ENCODE measurements at places on chromosomes 2 and 18.

DNA sequence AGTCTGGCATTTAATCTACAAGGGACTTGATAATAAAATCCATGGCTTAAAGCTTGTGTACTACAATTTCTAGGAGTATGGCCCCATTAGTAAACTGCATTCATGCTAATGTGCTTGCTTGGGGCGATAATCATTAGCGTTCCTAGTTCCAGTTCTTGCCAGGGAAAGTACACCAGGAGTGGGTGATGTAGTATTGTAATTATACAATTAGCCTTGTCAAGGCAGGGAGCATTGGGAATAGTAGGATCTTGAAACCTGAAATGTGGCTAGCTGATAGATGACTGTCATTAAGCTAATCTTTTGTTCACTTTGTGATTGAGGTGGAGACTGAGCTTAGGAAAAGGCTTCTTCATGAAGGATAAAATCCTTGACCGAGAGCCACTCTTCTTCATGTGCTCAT, 989.2 kb downstream of the CPS1 start:
- DNase-seq = no peak

- DNase-seq = no peak
Measured at GRCh38 chr18:72878143-72878542, 10.4 kb upstream of the NETO1 start.

- no peak for DNase-seq
Measured at GRCh38 chr18:61853855-61854254, 39.0 kb downstream of the RNF152 start.

DNA sequence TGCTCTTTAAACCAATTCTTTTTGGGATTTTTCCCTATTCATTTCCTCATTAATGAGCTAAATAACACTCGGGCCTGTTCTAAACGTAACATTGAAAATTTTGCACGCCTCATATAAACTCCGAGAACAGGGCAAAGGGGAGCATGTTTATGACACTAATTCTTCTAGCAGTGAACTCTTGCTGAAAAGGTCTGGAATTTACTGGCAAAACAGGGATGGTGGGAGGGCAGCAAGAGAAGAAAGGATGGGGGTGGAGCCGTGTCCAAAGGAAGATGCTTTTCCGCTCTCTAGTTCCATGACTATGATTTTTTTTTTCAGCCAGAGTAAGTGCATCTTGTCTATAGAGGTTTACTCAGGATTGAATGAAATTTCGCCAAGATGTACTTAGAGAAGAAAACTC, 50.0 kb upstream of the IL1R1 start:
- no peak for DNase-seq

DNA sequence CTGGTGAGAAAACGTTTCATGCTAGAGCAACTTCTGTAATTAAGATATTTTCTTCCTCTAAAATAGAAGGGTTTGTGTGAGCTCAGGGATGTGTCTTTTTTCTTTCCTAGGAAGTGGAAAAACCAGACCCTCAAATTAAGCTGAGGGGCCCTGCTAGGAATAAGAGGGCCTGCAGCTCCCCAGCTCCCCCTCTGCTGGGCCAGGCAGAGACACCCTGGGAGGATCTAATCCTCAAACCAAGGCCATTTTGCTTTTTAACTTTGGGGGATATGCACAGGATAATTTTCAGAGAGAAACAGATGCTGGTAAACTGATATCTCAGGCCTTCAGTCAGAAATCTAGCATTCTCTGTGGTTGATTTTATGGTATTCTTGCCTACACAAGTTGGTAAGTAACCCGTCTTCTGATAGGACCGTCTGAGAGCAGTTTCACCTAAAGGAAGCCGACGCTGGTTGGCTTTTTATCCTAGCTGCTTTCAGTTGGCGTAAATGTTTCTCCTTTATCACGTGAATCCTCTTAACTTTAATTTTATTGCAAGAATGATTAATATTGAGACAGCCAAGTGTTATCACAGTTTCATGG, 34.8 kb downstream of the SNTG2 start:
- DNase-seq = no peak

DNA sequence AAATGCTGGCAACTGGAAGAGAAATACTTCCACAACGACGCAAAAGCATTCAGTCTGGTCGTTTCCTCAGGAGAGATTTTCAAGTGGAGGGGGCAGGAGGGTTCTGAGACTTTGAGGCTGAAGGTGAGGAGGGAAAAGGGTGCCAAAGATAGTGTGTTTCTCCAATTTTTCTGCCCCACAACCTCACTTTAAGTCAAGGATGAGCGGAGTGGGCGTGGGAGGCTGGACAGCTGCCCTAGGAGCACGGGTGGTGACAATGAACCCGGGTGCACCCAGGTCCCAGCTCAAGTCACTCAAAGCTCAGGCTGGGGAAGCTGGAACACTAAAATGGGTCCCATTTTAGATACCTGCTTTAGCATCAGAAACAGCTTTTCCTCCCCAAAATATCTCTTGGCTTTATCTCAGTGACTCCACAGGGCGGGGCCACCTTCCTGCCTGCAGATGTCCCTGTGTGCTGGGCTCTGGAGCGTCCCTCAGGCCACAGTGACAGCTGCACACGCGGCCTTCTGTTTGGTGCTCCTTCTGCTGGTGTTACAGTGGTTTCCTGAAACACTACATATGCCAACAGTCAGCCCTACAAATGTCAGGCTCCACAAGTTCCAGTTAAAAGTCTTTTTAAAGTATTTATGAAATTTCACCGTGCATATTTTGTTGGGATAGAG, 1.4 kb upstream of the MBP start:
- no peak for DNase-seq

DNA sequence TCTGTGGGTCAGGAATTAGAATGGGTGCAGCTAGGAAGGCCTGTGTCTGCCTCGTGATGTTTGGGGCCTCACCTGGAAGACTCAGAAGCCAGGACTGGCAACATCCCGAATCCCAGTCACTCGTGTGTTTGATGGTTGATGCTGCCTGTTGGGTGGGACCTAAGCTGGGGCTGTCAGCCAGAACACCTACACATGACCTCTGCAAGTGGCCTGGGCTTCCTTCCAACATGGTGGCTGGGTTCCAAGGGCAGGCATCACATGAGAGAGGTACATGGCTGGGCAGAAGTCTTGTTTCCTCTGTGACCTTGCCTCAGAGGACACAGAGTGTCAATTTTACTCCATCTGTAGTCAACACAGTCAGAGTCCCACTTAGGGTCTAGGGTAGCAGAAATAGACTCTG, 177.8 kb downstream of the GBX2 start:
- no peak for DNase-seq

DNA sequence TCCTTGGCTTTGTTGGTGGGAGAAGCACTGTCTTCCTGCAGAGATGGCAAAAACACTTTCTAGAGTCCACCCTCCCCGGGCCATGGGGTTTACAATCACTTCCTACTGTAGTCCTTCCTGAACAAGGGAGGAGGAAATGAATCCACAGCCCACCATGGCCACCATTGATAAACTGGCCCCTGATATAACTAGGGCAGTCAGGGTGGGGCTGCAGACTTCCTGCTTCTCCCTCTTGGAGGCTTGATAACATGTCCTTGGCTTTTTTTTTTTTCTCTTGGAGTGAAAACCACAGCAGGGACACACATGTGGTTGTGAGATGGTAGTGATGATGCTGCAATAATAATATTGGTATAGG, 437.8 kb downstream of the ZNF521 start:
- DNase-seq = no peak

DNA sequence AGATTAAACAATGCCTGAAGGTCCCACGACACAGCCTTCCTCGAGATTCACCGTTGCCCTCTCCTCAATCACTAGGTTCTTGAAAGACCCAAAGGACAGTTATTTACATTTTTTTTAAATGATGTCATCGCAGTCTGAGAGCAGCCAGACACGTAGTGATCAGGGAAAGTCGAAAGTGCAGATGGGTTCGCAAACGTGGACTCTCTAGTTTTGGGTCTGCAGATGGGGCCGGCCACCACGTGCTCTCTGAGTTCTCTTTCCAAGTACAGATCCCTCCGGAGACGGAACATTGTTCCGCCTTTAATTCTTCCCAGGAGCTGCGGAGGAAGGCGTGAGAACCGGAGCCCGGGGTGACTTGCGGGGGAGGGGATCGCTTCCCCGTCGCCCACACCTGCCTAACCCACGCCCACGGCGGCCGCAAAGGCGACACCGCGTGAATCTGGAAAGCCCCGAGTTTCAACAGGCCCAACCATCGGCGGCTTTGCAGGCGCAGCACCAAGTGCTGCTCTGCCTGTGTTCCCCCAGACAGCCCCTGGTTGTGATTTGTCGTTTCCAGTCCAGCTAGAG, 54.3 kb downstream of the PKDCC start:
- peak; percentile 82 for DNase-seq

DNA sequence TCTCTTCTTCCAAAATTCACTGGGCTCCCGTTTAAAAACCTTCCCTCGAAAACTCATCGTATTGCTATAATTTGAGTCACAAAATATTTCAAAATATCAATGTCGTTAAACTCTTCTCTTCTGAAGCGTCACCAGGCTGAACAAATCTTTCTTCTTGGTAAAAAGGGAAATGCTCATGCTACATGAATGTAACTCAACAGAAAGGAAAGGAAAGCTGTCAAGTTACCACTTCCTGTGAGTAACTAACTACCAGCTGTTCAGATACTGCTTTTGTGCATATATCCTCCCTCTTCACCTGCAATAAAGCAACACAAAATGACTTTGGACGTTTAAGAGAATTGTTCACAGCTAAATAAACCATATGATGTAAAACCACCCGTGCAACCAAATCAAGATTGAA, 95.4 kb downstream of the DOCK10 start:
- DNase-seq = no peak

- no peak for DNase-seq
Measured at GRCh38 chr2:120230515-120231471, 7.6 kb upstream of the TMEM185B start.

GRCh38 chr18:37334631-37335408, 230.8 kb downstream of the CELF4 start:
- no peak for DNase-seq

- peak; percentile 61 for DNase-seq
Measured at GRCh38 chr2:98468621-98469236, 24.1 kb downstream of the INPP4A start.

GRCh38 chr2:44126106-44126797, 42.4 kb upstream of the PPM1B start:
- no peak for DNase-seq

DNA sequence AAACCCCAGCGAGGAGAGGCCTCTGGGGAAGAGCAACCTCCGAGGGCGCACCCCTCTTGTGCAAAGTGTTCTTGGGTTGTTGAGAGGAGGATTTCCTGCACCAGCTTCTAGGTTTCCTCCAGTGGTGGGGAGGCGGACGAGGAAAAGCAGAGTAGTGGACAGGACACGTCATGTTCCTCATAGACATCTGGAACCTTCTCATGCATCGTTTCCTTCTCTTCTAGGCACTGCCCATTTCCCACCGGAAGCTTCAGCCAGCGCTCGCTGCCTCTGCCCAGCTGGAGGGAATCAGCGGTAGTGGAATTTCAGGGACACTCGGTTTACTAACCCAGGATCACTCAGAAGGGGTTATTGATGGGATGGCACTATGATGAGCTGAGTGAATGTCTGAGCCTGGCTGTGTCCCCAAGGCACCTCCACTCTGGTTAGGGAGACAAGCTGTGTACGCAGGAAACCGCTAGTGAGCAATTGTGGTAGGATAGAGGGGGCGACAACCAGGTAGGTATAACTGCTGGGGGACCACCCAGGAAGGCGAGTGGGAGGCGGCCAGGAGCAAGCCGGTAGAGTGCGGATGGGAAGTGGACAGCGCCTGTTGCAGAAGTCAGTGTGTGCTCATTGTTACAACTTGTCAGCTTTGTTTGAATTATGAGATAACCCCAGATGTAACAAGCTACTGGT, 960 bp upstream of the APOB start:
- no peak for DNase-seq

GRCh38 chr2:225274751-225275150, 124.8 kb upstream of the NYAP2 start:
- DNase-seq = no peak

GRCh38 chr18:22224339-22224738, 55.0 kb downstream of the GATA6 start:
- DNase-seq = no peak

- no peak for DNase-seq
Measured at GRCh38 chr18:3972291-3972930, 482.7 kb downstream of the DLGAP1 start.

DNA sequence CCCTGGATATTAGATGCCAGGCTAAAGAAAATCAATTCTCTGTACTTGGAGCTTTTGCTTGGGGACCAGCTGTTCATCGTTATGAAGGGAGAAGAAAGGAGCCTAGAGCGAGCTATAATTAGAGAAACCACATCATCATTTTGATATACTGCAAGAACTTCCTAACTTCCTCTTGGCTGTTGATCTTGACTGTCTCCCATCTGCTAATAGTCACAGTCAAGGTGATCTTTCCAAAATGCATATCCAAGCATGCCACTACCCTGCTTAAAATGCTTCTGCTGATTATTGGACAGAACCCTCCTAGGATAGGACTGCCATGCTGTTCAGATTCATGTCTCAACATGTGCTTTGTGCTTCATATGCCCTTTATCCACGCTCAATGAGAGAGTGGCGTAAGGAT, 54.8 kb downstream of the RAPGEF4 start:
- no peak for DNase-seq

GRCh38 chr2:221529943-221530652, 42.0 kb downstream of the EPHA4 start:
- no peak for DNase-seq

- DNase-seq = no peak
Measured at GRCh38 chr18:25144820-25145219, 207.1 kb downstream of the ZNF521 start.

- DNase-seq = no peak
Measured at GRCh38 chr2:197268786-197269584, 41.6 kb downstream of the ANKRD44 start.

DNA sequence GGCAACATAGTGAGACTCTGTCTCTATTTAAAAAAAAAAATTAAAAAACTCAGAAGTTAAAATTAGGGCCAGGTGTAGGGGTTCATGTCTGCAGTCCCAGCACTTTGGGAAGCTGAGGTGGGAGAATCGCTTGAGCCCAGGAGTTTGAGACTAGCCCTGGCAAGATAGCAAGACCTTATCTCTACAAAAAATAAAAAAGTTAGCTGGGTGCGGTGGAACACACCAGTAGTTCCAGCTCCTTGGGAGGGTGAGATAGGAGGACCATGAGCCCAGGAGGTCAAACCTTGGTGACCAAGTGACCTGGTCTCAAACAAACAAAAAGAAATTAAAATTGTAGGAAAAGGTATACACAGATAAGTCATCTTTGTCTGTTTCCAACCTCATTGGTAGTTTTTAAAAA, 11.3 kb downstream of the TTLL4 start:
- no peak for DNase-seq
